ENCODE measurements at places on chromosomes 7 and 10.

DNA sequence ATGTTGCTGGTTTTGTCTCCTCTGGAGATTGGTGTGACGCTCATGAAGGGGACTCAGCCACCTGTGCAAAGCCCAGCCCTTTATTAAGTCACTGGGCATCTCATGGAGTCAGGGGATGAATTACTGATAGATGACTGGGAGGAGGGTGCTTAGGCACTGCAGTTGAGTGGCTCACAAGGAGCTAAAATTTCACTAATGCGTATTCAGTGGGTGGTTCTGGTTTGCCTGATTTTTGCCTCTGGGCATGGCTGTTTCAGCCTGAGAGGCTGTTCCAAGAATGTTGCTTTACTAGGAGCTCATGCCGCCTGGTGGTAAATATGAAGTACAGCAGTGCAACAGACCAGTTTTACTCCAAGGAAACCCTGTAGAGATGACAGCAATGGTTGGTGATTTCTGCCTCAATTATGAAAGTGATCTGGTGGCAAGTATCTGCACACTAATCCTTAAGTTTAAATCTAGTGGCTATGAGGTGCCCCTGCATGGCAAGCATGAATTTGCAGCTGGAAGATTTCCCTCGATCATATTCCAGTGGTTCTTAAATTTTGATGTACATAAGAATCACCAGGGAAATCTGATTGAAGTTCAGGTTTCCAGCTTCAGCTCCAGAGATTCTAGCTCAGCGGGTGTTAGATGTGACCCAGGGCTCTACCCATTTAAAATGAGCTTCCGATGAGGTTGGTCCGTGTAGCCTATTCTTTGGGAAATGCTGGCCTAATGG, 19.9 kb downstream of the ACTA2 start:
- DNase-seq = peak; percentile 16

- DNase-seq = no peak
Measured at GRCh38 chr7:137007001-137007694, 138.7 kb downstream of the CHRM2 start.

DNA sequence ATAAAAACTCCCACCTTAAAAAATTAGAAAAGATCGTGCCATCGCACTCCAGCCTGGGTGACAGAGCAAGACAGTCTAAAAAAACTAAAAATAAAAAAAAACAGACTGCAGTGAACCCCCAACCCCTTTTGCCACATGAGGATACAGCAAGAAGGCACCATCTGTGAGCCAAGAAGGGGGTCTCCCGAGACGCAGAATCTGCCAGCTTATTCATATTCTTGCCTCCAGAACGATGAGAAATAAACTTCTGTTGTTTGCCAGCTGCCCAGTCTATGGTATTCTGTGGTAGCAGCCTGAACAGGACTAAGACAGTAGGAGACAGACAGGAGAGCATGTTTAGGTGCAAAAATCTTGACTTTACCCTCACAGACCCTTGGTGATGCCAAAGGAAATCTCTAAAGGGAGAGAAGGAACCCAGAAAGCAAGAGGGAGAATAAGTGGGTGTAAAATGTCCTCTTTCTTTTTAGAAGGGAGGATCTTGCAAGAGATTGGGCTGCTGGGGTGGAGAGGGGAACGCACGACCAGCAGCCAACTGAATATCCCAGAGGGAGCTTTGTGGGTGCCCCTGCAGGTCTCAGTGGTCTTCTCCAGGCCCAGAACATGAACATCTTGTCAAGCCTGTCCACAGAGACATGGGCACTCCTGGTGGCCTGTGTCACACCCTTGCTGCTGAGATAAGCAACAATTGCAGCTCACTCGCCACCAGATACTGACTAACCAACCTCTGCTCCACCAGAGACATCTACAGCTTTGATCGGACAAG, 400.7 kb upstream of the FOXK1 start:
- DNase-seq = peak; percentile 47

- DNase-seq = no peak
Measured at GRCh38 chr10:102309236-102309635, 63.9 kb downstream of the GBF1 start.

- no peak for DNase-seq
Measured at GRCh38 chr7:4195660-4196059, 486.4 kb upstream of the FOXK1 start.

DNA sequence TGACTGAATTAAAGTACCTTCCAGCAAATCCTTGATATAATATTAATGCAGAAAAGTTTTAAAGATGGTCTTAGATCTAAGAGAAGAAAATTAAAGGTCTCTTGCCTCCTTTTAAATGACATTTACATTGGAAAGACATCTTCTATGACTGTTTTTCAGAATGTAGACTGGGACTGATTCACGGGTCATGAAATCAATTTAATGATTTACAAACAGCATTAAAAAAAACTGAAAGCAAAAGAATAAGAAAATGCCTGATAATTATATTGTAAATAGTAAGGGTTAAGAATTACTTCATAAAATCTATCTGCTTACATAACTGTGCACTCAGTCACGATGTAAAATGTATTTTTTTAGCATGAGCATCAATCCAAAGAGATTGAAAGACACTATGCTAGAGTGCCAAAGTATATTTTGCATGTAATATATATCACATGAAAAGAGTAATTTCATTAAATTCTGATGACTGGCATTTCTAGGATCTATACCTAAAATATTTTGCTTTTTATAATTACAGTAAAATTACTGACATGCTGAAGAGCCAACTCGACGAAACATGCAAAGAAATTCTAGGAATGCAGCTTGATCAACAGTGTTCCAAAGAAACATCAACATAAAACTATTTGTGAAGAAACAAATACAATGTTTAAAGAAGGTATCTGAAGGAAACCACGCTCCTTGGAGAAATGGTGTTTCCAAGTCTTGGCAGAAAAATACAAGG, 35.1 kb downstream of the RTKN2 start:
- no peak for DNase-seq

DNA sequence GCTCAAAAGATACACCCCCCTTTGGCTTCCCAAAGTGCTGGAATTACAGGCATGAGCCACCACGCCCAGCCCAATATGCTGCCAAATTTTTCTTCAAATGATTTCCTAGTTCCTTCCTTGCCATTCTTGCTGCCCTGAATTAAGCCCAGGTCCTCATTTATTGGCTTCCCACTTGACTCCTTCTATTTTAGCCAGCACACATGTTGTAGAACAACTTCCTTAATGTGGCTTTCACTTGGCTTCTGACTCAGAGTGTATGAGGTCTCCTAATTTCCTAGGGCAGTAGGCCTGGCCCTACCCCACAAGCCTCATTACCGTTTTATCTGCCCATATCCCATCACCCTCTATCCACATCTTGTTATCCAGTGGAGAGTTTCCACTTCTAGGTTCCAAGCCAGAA, 21.8 kb upstream of the HIPK2 start:
- DNase-seq = no peak

DNA sequence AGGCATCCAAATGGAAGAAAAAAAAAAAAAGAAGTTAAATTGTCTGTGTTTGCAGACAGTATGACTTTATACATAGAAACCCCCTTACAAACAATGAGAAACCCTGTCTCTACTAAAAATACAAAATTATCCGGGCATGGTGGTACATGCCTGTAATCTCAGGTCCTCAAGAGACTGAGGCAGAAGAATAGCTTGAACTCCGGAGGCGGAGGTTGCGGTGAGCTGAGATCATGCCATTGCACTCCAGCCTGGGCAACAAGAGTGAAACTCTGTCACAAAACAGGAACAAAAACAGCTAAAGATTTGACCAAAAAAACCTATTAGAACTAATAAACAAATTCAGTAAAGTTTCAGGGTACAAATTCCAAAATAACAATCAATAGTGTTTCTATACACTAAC, 385.8 kb upstream of the GRM3 start:
- no peak for DNase-seq

DNA sequence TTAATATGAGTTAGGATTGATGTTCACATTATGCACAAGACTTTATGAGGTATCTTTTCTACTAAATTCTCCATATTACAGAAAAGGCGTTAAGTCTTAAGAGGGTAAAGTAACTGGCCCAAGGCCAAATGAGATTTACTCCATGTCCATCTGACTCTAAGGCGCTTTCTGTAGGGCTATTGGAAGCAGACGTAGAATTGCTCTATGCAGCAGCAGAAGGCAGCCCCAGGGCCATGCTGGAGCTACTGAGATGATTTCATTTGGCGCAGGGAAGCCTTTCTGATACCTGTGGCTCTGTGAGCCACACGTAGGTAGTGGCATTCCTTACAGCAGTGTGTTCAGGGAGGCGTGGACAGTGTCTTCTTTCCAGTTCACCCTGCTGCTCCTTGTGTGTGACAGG, 133.1 kb downstream of the SH2D4B start:
- no peak for DNase-seq

DNA sequence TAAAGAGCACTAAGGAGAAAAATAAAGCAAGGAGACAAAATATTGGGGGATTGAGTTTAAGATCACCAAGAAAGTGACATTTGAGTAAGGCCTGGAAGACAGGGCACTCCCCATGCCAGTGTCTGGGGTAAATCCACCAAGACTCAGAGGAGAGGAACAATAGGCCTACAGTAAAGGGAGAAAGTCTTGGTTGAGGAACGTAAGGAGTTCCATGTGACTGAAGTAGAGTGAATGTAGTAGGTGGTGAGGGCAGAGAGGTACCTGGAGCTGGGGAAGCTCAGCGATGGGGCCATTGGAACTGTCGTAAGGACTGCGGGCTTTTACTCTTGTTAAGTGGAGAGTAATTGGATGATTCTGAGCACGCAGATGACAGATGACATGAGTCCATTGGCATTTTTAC, 69.4 kb downstream of the CPED1 start:
- DNase-seq = no peak

- DNase-seq = no peak
Measured at GRCh38 chr7:111005445-111005844, 85.5 kb upstream of the LRRN3 start.

GRCh38 chr7:30752979-30753378, 1.0 kb downstream of the INMT start:
- DNase-seq = no peak

GRCh38 chr7:33500703-33501701, 371.6 kb downstream of the BBS9 start:
- no peak for DNase-seq
